ENCODE measurements at places on chromosomes 13 and 19. TPM values are rescaled to one million over a fixed set of nuclear protein-coding genes. Genes with fewer than 3 reads are reported as not detected.

- H3K27me3 ChIP-seq = no peaks in the 10 kb centered on the region
- DNase-seq = no peak
- no peak overlapping the region for H3K4me3 ChIP-seq
Observed at GRCh38 chr19:40266119-40266518, 19.0 kb downstream of the AKT2 start.

- no peak for DNase-seq
- no peaks in the 10 kb centered on the region for H3K4me1 ChIP-seq
- H3K27ac ChIP-seq = no peak overlapping the region
- no peaks in the 10 kb centered on the region for H3K27me3 ChIP-seq
Observed at GRCh38 chr13:93386116-93386515, 159.5 kb downstream of the GPC6 start.

Gene LGALS4
- total RNA-seq = 13.7 TPM

GRCh38 chr13:39603424-39603947, 493 bp upstream of the LHFPL6 start:
- H3K27me3 ChIP-seq = peaks cover 10% of the 10 kb centered on the region
- DNase-seq = no peak
- H3K4me3 ChIP-seq = peak overlapping the region; percentile 67

Gene PEAK3
- 0.09 TPM for total RNA-seq

Gene ZNF850
- 3.2 TPM for total RNA-seq

DNA sequence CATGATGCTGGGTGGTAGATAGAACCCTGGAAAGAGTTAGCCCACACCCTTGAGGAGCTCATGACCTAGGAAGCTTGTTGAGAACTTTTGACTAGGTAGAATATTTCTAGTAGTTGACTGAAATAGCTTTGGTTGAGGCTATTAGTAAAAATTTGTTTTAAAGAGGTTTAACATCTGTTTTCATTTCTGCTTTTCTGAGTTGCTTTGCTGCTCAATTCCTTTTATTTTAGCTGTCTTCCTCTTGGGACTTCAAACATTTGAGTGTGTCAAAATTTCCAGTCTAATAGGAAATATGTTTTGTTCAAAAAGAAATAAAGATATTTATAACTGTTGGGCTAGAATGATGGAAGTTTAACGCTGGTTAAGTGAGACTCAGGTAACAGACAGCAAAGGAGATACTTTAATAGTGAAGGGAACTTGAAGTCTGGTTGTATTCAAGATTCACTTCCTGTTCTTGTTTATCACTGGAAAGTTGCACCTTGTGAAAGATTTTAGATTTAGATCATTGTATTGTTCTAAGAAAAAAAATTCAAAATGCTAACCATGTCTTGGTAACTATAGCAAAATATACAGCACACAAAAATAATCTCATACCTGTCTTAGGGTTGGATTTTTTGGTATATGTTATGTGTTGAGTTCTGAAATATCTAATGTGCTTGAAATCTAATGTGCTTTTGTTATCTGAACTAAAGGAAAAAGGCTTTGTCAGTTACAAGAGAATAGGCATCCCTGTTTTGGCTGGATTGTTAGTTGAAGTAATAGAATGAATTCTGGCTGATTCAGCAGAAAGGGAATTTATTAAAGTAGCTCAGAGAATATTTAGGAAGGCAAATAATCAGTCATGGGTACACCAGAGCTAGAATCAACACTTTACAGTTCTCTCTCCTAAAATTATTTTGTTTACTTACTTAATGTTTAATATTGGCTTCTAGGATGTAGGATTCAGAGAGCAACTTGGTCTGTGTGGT, 24.4 kb upstream of the GPR18 start:
- H3K27ac ChIP-seq = peak overlapping the region; percentile 83
- H3K36me3 ChIP-seq = no peaks in the 10 kb centered on the region
- H3K27me3 ChIP-seq = no peaks in the 10 kb centered on the region
- no peak overlapping the region for H3K4me3 ChIP-seq
- DNase-seq = no peak

- H3K4me1 ChIP-seq = peaks cover 4% of the 10 kb centered on the region
- H3K27me3 ChIP-seq = peaks cover 2% of the 10 kb centered on the region
- no peak within 1 kb of the TSS for H3K4me3 ChIP-seq
- no peak for DNase-seq
Observed at GRCh38 chr19:35528218-35529038, at the start of gene SBSN. SBSN (minus strand) TSS chr19:35528311; CDS start chr19:35528281, 30 bp downstream.

GRCh38 chr13:47475441-47475948, 525.6 kb downstream of the SUCLA2 start:
- peak overlapping the region; percentile 31 for H3K4me3 ChIP-seq
- H3K36me3 ChIP-seq = no peaks in the 10 kb centered on the region
- H3K27me3 ChIP-seq = no peaks in the 10 kb centered on the region
- DNase-seq = no peak
- H3K4me1 ChIP-seq = peaks cover 18% of the 10 kb centered on the region

- H3K36me3 ChIP-seq = no peaks in the 10 kb centered on the region
- H3K27ac ChIP-seq = no peak overlapping the region
- no peak for DNase-seq
- no peaks in the 10 kb centered on the region for H3K4me1 ChIP-seq
- H3K4me3 ChIP-seq = no peak overlapping the region
- no peaks in the 10 kb centered on the region for H3K27me3 ChIP-seq
Observed at GRCh38 chr13:66113882-66114526, 1116.1 kb downstream of the PCDH9 start.

Gene NLRP9
- not detected for total RNA-seq

- no peak overlapping the region for H3K27ac ChIP-seq
- H3K36me3 ChIP-seq = peaks cover 46% of the 10 kb centered on the region
- no peak for DNase-seq
- no peaks in the 10 kb centered on the region for H3K4me1 ChIP-seq
- H3K27me3 ChIP-seq = no peaks in the 10 kb centered on the region
Observed at GRCh38 chr19:10137751-10138682, 18.3 kb upstream of the EIF3G start.

DNA sequence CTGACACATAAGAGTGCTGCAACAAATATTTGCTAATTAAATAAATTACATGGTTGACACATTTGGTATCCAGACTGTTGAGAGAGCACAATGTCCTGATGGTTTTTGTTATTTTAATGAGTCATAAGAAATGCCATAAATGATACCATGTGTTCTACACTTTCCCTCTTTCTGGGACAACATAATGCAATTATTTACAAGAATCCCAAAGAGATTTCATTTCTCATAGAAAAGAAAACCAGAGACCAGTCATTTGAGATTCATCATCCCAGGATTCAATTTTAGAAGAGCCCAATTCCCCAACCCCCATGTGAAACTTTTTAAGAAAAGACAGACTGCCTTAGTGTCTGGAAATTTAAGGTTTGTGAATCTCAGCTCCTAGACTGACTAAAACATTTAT, 399.6 kb downstream of the DCT start:
- no peaks in the 10 kb centered on the region for H3K36me3 ChIP-seq
- no peak for DNase-seq
- H3K27ac ChIP-seq = no peak overlapping the region
- H3K27me3 ChIP-seq = no peaks in the 10 kb centered on the region

Gene ZNF587B
- 30.2 TPM for total RNA-seq

DNA sequence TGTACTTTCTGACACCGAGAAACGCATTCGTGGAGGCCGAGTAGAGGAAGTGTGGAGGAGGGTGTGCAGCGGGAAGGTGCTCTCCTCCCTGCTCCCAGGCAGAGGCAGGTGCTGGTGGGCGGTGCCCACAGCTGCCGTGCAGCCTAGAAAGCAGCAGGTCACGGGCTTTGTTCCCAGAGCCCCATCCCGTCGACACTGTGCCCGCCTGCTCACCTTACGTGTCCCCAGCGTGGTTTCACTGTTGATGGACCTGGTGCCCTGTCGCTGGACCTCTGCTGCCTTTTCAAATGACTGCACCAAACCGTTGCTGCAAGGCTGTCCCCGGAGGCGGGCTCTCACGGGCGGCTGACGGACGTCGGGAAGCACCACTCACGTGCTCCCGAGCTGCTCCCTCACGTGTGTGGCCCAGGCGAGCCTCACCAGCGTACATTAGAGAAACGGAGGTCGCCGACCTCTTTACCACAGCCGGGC, 20.8 kb downstream of the PLEKHJ1 start:
- no peaks in the 10 kb centered on the region for H3K27me3 ChIP-seq
- peaks cover 17% of the 10 kb centered on the region for H3K36me3 ChIP-seq
- no peak for DNase-seq
- H3K4me1 ChIP-seq = no peaks in the 10 kb centered on the region
- H3K4me3 ChIP-seq = no peak overlapping the region

DNA sequence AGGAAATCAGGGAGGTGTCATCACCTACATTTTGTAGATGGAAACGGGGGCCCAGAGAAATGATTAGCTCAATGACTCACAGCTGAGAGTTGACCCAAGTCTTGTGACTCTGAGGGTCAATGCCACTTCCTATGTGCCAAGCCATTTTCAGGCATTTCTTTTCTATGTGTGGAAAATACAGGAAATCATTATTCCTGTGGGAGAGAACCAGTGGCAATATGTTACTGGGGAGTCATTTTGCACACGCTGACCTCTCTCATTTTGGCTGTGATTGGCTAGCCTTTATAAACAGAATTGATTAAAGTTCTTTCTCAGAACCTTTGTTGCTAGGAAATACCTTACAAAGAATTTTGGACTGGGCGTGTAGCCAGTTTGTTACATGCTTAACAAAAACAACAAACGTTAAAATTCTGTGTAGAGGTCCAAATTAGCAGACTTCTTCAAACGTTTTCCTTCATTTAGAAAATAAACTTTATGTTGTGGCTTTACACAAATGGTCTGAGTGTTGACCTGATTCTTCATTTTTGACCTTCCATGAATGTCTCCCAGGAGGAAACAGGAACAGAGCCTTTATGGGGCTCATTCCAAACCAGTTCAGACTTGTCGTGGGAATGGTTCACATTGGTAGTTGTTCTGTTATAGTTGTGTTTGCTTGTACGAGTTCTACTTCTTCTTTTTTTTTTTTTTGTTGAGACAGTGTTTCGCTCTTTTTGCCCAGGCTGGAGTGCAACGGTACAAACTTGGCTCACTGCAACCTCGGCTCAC, 11.4 kb downstream of the PCCA start:
- H3K27ac ChIP-seq = peak overlapping the region; percentile 87
- peaks cover 12% of the 10 kb centered on the region for H3K4me1 ChIP-seq
- no peaks in the 10 kb centered on the region for H3K27me3 ChIP-seq
- peak overlapping the region; percentile 6 for H3K4me3 ChIP-seq
